Osteoblast (primary cell): ENCODE measurements at places on chromosomes 7 and 10. TPM values are rescaled to one million over a fixed set of nuclear protein-coding genes. Genes with fewer than 3 reads are reported as not detected.

GRCh38 chr10:4512671-4513240 is 313.3 kb upstream of the AKR1E2 start:
- no peak overlapping the region for H3K4me3 ChIP-seq
- peak; percentile 75 for DNase-seq
- H3K36me3 ChIP-seq, result no peaks in the 10 kb centered on the region
- no peaks in the 10 kb centered on the region for H3K27me3 ChIP-seq
- H3K4me1 ChIP-seq, result peaks cover 6% of the 10 kb centered on the region

- no peaks in the 10 kb centered on the region for H3K27me3 ChIP-seq
- H3K4me3 ChIP-seq, result no peak overlapping the region
- H3K27ac ChIP-seq, result no peak overlapping the region
- no peaks in the 10 kb centered on the region for H3K4me1 ChIP-seq
- DNase-seq, result no peak
These were observed 90.6 kb downstream of the FAM171A1 start for GRCh38 chr10:15280462-15280861.

DNA sequence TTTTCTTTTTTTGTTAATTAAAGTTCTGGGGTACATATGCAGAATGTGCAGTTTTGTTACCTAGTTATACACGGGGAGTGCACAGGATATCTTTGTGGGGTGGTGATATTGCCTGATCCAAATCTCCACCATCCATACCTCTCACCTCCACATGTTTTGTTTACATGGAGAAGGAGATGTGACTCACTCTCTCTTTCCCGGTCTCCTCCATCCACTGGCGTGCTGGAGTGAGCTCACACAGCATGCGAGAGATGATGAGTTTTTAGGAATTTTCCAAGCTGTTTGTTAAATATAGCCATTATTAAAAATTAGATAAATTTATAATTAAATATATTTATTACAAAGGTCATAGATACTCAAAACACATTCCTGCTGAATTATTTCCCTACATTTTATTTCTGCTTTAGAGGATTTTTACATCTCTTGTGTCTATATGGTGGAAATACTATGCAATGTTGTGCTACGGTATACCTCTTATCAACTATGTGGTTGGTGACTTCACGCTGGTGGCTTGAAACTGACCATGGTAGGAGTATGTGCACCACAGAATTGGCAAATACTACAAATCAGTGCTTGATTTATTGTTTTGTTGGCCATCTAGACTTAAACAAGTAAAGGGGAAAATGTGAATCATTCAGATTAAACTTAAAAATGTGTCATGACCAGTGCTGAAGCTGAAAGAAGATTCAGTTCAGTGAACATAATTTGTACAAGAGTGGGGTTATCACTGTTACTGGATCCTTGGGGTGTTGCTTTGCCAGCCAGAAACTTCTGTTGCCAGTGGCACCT is 107.9 kb upstream of the FAM180A start:
- H3K4me3 ChIP-seq, result no peak overlapping the region
- no peaks in the 10 kb centered on the region for H3K36me3 ChIP-seq
- H3K27me3 ChIP-seq, result no peaks in the 10 kb centered on the region
- peaks cover 6% of the 10 kb centered on the region for H3K4me1 ChIP-seq

DNA sequence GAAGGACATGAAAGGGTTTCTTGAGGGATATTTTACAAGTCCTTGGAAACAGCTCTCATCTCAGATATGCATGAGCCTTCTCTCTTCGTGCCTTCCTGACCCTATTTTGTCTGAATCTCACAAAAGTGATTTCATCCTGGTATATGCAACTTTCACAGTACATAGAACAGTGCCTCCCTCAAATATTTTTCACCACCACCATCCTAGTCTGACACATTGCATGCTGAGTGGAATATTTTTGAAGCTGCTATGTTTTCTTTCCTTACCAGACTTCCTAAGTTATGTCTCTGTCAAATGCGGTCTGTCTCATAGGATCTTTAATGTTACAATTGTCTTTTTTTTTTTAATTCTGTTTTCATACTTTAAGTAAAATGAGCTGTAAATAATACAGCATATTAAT is 673.3 kb upstream of the LRRN3 start:
- H3K4me1 ChIP-seq, result no peaks in the 10 kb centered on the region
- H3K27ac ChIP-seq, result no peak overlapping the region
- DNase-seq, result no peak
- H3K4me3 ChIP-seq, result no peak overlapping the region
- no peaks in the 10 kb centered on the region for H3K36me3 ChIP-seq

DNA sequence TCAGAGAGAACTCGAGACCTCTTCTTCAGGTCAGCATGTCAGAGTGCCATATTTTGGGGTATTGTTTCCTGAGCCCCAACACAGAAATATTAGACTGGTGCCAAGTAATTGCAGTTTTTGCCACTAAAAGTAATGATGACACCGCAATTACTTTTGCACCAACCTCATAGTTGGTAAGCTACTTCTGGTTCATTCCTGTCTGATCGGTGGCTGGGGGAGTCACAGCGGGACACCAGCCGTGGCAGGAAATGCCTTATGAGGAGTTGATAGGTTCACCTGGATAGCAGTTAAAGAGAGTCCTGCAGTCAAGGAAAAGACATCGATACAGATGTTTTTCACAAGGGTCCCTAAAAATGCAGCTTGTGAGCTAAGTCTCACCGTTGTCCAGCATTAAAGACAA is 23.9 kb upstream of the ATP6V0A4 start:
- H3K36me3 ChIP-seq, result no peaks in the 10 kb centered on the region
- DNase-seq, result no peak
- no peaks in the 10 kb centered on the region for H3K27me3 ChIP-seq
- H3K4me3 ChIP-seq, result no peak overlapping the region
- H3K4me1 ChIP-seq, result no peaks in the 10 kb centered on the region
- H3K27ac ChIP-seq, result no peak overlapping the region

DNA sequence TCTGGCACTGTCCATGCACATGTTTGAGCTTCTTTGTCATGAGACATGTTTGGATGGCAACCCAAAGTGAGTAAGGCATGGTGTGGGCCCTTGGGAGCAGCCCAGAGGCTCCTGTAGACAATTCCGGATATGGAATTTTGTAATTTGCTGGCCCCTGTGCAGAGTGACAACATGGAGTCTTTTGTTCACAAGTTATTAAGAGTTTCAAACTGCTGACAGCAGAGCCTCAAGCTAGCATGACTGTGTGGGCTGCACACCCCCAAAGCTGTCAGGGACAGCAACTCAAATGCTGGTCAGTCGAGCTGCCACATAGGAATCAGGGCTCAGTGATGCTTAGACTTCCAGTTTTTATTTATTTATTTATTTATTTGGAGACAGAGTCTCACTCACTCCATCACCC is 7.0 kb upstream of the MYL7 start:
- H3K4me1 ChIP-seq, result no peaks in the 10 kb centered on the region
- no peak overlapping the region for H3K4me3 ChIP-seq
- H3K36me3 ChIP-seq, result no peaks in the 10 kb centered on the region

GRCh38 chr7:50988465-50988864 is 205.8 kb upstream of the GRB10 start:
- peaks cover 7% of the 10 kb centered on the region for H3K27me3 ChIP-seq
- DNase-seq, result no peak
- H3K27ac ChIP-seq, result no peak overlapping the region
- no peaks in the 10 kb centered on the region for H3K36me3 ChIP-seq
- no peaks in the 10 kb centered on the region for H3K4me1 ChIP-seq

DNA sequence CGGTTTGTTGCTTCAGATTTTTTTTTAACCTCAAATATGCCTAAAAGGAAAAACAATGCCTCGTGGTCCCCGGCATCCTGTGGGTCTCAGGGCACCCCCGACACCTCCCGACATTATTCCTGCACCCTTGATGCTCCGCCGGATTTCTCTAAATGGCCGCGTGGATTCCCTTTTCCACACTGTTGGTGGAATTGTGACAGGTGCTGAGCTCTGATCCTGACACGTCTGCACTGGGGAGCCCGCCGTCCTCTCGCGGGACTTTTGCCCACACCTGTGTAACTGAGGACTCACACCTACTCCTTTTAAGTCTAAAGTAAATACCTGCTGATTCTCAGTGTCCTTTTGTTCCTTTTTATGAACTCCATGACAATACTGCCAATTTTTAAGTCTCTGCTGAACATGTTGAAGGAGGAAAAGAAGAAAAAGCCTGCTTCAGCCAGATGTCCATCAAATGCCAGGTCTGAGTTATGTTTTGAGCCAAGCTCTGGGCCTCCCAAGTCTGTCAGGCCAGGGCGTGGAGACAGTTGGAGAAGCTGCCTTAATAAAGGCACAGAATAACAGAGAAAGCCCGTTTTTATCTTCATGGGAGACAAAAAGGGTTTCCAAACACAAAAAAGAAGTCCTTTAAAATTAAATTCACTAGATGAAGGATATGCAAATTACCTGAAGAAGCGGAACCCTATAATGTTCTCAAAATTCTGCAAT is 568.2 kb downstream of the DNAJB6 start:
- no peak overlapping the region for H3K4me3 ChIP-seq
- no peak overlapping the region for H3K27ac ChIP-seq
- peak; percentile 26 for DNase-seq
- H3K4me1 ChIP-seq, result no peaks in the 10 kb centered on the region

GRCh38 chr10:65123120-65123519 is 1601.9 kb downstream of the REEP3 start:
- H3K36me3 ChIP-seq, result no peaks in the 10 kb centered on the region
- H3K27me3 ChIP-seq, result no peaks in the 10 kb centered on the region
- H3K27ac ChIP-seq, result no peak overlapping the region
- H3K4me1 ChIP-seq, result no peaks in the 10 kb centered on the region
- H3K4me3 ChIP-seq, result no peak overlapping the region

DNA sequence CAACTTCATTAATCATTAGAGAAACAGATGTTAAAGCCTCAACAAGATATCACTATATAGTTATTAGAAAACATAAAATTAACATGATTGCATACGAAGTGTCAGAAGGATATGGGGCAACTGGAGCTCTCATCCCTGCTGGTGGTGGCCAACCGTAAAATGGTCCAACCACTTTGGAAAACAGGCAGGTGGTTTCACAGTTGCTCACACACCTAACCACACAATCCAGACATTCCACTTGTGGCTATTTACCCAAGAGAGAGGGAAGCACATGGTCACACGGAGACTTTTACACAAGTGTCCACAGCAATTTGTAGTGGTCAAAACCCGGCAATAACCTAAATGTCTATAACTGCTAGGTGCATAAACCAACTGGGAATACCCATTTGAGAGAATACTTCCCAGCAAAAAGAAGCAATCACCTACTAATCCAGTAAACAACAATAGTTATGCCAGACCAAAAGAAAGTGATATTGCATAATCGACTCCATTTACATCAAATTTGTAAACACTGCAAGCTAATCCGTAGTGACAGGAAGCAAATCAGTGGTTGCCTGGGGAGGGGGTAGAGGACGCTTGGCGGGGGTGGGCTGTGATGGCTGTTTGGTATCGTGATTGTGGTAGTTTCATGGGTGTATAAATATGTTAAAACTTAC is 91.8 kb downstream of the LARP4B start:
- no peak for DNase-seq
- peaks cover 11% of the 10 kb centered on the region for H3K4me1 ChIP-seq
- no peak overlapping the region for H3K27ac ChIP-seq
- H3K27me3 ChIP-seq, result no peaks in the 10 kb centered on the region
- peaks cover 52% of the 10 kb centered on the region for H3K36me3 ChIP-seq
- H3K4me3 ChIP-seq, result no peak overlapping the region

- H3K36me3 ChIP-seq, result no peaks in the 10 kb centered on the region
- H3K4me1 ChIP-seq, result no peaks in the 10 kb centered on the region
- no peak overlapping the region for H3K4me3 ChIP-seq
- no peak for DNase-seq
These were observed 642.2 kb downstream of the SH2D4B start for GRCh38 chr10:81179805-81180452.

DNA sequence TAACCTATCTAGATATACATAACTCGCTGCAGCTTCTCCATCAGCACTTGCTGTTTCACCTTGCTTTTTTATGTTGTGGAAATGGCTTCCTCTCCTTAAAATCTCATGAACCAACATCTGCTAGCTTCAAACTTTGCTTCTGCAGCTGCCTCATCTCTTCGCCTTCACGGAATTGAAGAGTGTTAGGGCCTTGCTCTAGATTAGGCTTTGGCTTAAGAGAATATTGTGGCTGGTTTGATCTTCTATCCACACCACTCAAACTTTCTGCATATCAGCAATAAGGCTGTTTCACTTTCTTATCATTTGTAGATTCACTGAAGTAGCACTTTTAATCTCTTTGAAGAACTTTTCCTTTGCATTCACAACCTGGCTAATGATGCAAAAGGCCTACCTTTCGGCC is 49.2 kb upstream of the AGR3 start:
- H3K4me1 ChIP-seq, result peaks cover 20% of the 10 kb centered on the region
- DNase-seq, result no peak
- H3K4me3 ChIP-seq, result no peak overlapping the region
- no peaks in the 10 kb centered on the region for H3K36me3 ChIP-seq
- H3K27ac ChIP-seq, result no peak overlapping the region

- H3K27ac ChIP-seq, result no peak overlapping the region
- no peak overlapping the region for H3K4me3 ChIP-seq
- no peaks in the 10 kb centered on the region for H3K4me1 ChIP-seq
- no peaks in the 10 kb centered on the region for H3K36me3 ChIP-seq
These were observed 250.3 kb downstream of the TCERG1L start for GRCh38 chr10:131061216-131061615.

- no peak overlapping the region for H3K27ac ChIP-seq
- H3K4me1 ChIP-seq, result no peaks in the 10 kb centered on the region
- no peaks in the 10 kb centered on the region for H3K27me3 ChIP-seq
- no peak overlapping the region for H3K4me3 ChIP-seq
These were observed 252.4 kb downstream of the DIP2C start for GRCh38 chr10:436911-437665.

- H3K4me3 ChIP-seq, result no peak overlapping the region
- no peaks in the 10 kb centered on the region for H3K27me3 ChIP-seq
- H3K27ac ChIP-seq, result no peak overlapping the region
- H3K36me3 ChIP-seq, result no peaks in the 10 kb centered on the region
These were observed 28.6 kb downstream of the DENND11 start for GRCh38 chr7:141673346-141673745.

- H3K36me3 ChIP-seq, result peaks cover 7% of the 10 kb centered on the region
- H3K4me3 ChIP-seq, result no peak overlapping the region
- DNase-seq, result no peak
- peaks cover 40% of the 10 kb centered on the region for H3K4me1 ChIP-seq
These were observed 37.7 kb downstream of the HTRA1 start for GRCh38 chr10:122499012-122499411.

The TMEM140 gene
- 13.8 and 14.1 TPM in 2 replicates for total RNA-seq

The CTAGE6 gene
- total RNA-seq, result 0.29 and 0.36 TPM in 2 replicates

The PAX2 gene
- not detected in 2 replicates for total RNA-seq

The TFEC gene
- total RNA-seq, result under 0.01 and 0.36 TPM in 2 replicates

The AQP1 gene
- total RNA-seq, result 0.59 and 0.72 TPM in 2 replicates

The FAM204A gene
- total RNA-seq, result 75.7 and 85.8 TPM in 2 replicates

The CRYGN gene
- total RNA-seq, result 0.59 and 0.72 TPM in 2 replicates

The NT5C2 gene
- total RNA-seq, result 94.1 and 96.9 TPM in 2 replicates
